ENCODE measurements at places on chromosomes 5 and 9.

- no peak for DNase-seq
These were observed 201.1 kb upstream of the KLF9 start for GRCh38 chr9:70615464-70616138.

- no peak for DNase-seq
These were observed 31.9 kb upstream of the FANCC start for GRCh38 chr9:95349091-95350038.

GRCh38 chr5:169970339-169970738 is 10.0 kb downstream of the INSYN2B start:
- no peak for DNase-seq

DNA sequence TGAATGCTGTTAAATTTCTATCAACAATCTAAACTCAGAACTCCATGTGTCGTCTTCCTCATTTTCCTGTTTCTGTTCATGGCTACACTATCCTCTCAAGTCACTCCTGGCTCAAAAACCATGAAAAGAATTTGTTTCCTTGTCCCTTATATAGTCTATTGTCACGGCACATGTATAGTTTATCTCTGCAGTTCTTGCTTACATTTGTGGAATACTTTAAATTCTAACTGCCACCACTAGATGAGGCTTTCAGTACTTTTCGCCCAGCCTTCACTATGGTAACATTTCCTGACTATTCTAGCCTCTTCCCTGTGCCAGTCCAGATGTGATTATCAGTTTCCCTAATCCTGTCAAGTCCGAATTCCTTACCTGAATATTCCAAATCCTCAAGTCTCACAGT is 34.6 kb downstream of the PKD2L2 start:
- no peak for DNase-seq

- DNase-seq = no peak
These were observed 580 bp upstream of the DUSP1 start for GRCh38 chr5:172771439-172772111.

DNA sequence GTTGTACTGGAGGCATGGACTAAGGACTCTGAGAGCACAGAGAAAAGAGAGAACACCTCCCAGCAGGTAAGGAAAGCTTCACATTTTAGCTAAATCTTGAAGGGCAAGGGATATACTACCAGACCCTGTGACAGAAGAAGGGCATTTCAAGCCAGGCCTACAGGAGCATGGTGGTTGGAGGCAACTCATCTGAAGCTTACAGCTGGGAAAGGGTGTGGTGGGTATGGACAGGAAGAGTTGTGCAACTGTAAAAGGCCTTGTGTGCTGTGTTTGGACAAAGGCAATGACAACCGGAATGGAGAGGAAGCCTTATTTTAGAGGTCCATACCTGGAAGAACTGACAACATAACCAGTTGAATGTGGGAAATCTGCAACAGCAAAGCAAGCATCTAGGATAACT is 31.2 kb downstream of the NIPSNAP3B start:
- no peak for DNase-seq

DNA sequence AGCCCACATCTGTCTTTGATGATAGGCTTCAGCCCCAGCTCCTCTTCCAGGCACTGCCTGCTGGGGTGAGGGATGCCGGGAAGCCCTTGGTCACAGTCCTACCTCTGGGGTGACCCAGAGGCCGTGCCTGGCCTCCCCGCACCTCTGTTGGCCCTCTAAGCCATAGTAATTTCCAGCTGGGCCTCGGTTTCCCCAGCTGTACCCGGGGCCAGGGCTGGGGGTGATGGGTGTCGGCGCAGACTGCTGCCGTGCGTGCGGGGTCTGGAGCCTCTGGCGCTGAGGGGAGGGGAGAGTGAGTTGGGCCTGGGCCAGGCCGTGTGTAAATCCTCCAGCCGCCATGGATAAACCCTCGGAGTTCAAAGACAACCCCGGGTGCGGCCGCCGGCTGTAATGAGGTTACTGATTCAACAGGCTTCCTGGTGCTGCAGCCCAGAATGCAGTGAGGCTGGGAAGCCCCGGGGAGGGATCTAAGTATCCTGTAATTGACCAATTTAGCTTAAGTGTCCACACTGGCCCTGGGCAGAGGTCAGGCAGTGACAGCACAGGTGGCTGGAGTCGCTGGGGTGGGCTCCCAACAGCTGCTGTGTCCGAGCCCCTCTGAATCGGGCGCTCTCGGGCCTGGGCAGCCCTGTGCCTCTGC is 7.1 kb downstream of the RXRA start:
- DNase-seq = no peak

DNA sequence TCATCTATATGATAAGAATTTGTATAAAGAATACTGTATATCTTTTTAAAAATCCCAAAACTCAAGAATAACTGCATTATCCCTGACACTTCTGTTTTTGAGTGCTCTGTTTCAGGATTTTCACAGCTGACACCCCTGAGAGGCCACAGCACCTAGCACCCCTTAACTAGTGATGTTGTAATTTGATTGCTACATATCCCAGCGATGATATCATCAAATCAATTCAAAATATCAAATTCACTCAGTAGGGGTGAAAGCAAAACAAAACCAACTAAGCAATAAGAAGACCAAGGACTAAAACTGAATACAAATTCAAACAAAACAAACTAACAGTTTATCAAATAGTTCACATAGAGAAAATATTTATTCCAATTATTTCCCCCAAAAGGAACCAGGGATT is 184.3 kb downstream of the MCTP1 start:
- DNase-seq = no peak

- DNase-seq = no peak
These were observed 160.0 kb downstream of the TMEM161B start for GRCh38 chr5:88108490-88109279.

GRCh38 chr5:101517795-101518194 is 614.7 kb upstream of the ST8SIA4 start:
- DNase-seq = no peak
